Calu3 (cell line): ENCODE measurements at places on chromosomes 11 and 22. TPM values are rescaled to one million over a fixed set of nuclear protein-coding genes. Genes with fewer than 3 reads are reported as not detected.

- H3K4me3 ChIP-seq, result no peak overlapping the region
- no peaks in the 10 kb centered on the region for H3K27me3 ChIP-seq
- H3K4me1 ChIP-seq, result no peaks in the 10 kb centered on the region
- no peaks in the 10 kb centered on the region for H3K36me3 ChIP-seq
These were observed 373.2 kb downstream of the DDX10 start for GRCh38 chr11:109037856-109038780.

DNA sequence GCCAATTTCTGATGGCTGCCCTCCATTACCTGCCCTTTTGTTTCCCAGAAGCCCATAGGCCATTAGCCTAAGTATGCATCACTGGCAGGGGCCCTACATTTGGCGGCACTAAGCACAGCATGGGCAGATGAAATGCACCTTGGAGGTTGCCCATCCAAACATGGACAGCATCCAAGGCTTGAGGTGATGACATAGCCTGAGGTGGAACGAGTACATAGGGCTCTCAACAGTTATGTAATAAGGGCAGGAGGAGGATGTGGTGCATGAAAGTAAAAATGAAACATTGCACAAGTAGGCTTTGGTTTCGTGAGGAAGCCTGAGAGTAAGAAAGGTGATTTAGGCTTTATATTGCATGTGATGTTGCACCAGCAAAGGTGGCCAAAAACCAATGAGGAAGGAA is 148.1 kb downstream of the FAM76B start:
- no peaks in the 10 kb centered on the region for H3K27me3 ChIP-seq
- H3K4me3 ChIP-seq, result no peak overlapping the region
- no peaks in the 10 kb centered on the region for H3K4me1 ChIP-seq

DNA sequence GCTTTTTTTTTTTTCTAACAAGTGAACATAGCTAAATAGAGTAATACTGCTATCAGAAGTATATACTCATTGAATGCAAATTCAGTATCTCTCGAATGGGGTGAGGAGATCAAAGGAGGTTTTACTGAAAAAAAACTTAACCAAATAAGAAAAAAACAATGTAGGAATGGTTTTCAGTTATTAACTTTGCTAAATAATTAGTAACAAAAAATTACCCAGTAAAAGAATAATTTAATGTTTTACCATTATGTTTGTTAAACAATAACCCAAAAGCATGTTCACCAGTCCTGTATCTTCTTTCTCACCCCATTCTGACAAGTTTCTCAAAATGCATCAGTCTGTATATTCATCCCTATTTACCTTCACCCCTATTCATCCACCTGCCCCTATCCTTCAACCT is 22.6 kb upstream of the CTSC start:
- DNase-seq, result no peak
- H3K4me1 ChIP-seq, result peaks cover 28% of the 10 kb centered on the region
- no peak overlapping the region for H3K27ac ChIP-seq

GRCh38 chr22:46780453-46780852 is 18.0 kb downstream of the TBC1D22A start:
- peaks cover 24% of the 10 kb centered on the region for H3K4me1 ChIP-seq
- no peak overlapping the region for H3K4me3 ChIP-seq
- no peaks in the 10 kb centered on the region for H3K27me3 ChIP-seq

GRCh38 chr11:71156301-71156700 is 96.1 kb downstream of the SHANK2 start:
- no peak for DNase-seq
- H3K4me3 ChIP-seq, result no peak overlapping the region
- peaks cover 21% of the 10 kb centered on the region for H3K4me1 ChIP-seq
- peaks cover 19% of the 10 kb centered on the region for H3K36me3 ChIP-seq
- peak overlapping the region; percentile 2 for H3K27ac ChIP-seq

- DNase-seq, result no peak
- no peaks in the 10 kb centered on the region for H3K36me3 ChIP-seq
- no peak overlapping the region for H3K27ac ChIP-seq
- no peaks in the 10 kb centered on the region for H3K4me1 ChIP-seq
- no peak overlapping the region for H3K4me3 ChIP-seq
These were observed 203.9 kb downstream of the RAB38 start for GRCh38 chr11:87971354-87971753.

- H3K36me3 ChIP-seq, result peaks cover 16% of the 10 kb centered on the region
- H3K27ac ChIP-seq, result no peak overlapping the region
- H3K4me1 ChIP-seq, result no peaks in the 10 kb centered on the region
These were observed 7.1 kb downstream of the CLDN5 start for GRCh38 chr22:19517171-19517500.

- H3K4me3 ChIP-seq, result peak overlapping the region; percentile 19
- H3K27me3 ChIP-seq, result peaks cover 39% of the 10 kb centered on the region
- no peak overlapping the region for H3K27ac ChIP-seq
- H3K36me3 ChIP-seq, result peaks cover 12% of the 10 kb centered on the region
- DNase-seq, result no peak
These were observed 4.7 kb upstream of the SHISA8 start for GRCh38 chr22:41919357-41920224.

- no peak for DNase-seq
- no peak overlapping the region for H3K27ac ChIP-seq
- peaks cover 19% of the 10 kb centered on the region for H3K27me3 ChIP-seq
These were observed 26.6 kb upstream of the AMPD3 start for GRCh38 chr11:10428453-10428852.

GRCh38 chr11:125356797-125357196 is 139.3 kb downstream of the FEZ1 start:
- no peak for DNase-seq
- peaks cover 84% of the 10 kb centered on the region for H3K27me3 ChIP-seq
- H3K4me1 ChIP-seq, result no peaks in the 10 kb centered on the region

The LYVE1 gene
- not detected in 2 replicates for total RNA-seq

The CCDC73 gene
- 0.07 TPM in 1 of 2 replicates, not detected in the other for total RNA-seq

The DNAL4 gene
- 14.7 and 15.6 TPM in 2 replicates for total RNA-seq

The OLFML1 gene
- total RNA-seq, result not detected in 2 replicates
